ENCODE measurements at places on chromosomes 16 and 17.
A peak's percentile ranks its signal among the peaks of the same experiment; 100 is the strongest.

- DNase-seq = no peak
These were observed 11.9 kb downstream of the ABCC12 start for GRCh38 chr16:48143812-48144368.

DNA sequence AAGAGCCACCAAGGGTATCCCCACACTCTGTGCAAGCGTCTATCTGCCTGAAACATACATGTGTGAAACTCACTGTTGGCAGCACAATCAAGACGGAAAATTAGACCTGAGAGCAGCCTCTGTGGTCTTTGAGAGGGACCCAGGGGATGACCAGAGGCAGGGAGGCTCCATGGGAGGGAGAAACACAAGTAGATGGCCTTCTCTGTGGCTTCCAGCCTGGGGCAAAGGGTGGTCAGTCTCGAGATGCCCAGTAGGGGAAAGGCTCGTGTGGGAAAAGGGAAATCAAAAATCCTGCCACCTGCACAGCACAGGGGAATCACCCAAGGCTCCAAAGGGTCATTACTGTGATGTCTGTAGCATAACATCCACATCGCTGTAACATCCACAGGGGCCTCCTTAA, 823.3 kb downstream of the KCNJ18 start:
- DNase-seq = no peak

GRCh38 chr16:66486773-66487579, 59.9 kb downstream of the BEAN1 start:
- DNase-seq = no peak

DNA sequence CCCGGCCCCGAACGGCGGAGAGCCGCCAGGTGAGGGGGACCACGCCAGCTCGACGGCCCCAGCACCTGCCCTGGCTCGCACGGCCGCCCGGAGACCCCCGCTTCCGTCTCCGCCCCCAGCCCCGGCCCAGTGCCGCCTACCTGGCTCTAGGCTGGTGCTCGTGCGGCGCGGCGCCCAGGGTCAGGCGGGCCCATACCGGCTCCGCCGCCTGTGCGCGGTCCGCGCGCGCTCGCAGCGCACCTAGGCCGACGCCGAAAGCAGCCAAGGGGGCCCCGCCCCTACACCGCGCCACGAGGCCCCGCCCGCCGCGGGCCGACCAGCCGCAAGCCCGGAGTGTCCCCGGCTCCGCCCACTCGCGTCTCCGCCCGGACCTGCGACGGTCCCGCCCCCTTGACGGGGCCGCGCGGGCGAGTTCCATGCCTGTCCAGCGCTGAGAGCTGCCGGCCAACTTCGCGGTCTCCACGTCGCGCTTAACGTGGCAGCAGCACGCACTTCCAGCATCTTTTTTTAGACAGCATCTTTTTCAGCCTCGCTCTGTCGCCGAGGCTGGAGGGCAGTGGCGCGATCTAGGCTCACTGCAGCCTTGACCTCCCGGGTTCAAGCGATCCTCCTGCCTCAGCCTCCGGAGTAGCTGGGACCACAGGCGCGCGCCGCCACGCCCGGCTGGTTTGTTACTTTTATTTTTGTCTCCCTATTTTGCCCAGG, at the start of gene SLC25A39:
Gene SLC25A39 (minus strand): TSS at position 253 of the 705 bp plus-strand sequence. CDS start 1,261 bp downstream, outside the sequence.
- peak; percentile 88 for DNase-seq

DNA sequence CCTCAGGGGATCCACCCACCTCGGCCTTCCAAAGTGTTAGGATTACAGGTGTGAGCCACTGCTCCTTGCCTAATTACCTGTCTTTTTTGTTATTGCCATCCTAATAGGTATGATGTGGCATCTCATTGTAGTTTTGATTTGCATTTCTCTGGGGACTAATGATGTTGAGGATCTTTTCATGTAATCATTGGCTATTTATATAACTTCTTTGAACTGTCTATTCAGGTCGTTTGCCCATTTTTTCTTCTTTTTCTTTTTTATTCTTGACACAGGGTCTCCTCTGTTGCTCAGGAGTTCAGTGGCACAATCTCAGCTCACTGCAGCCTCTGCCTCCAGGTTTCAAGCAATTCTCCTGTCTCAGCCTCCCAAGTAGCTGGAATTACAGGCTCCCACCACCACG, 1.3 kb upstream of the TGFB1I1 start:
- DNase-seq = no peak

GRCh38 chr17:56831369-56832095, 2.2 kb downstream of the C17orf67 start:
- DNase-seq = no peak

DNA sequence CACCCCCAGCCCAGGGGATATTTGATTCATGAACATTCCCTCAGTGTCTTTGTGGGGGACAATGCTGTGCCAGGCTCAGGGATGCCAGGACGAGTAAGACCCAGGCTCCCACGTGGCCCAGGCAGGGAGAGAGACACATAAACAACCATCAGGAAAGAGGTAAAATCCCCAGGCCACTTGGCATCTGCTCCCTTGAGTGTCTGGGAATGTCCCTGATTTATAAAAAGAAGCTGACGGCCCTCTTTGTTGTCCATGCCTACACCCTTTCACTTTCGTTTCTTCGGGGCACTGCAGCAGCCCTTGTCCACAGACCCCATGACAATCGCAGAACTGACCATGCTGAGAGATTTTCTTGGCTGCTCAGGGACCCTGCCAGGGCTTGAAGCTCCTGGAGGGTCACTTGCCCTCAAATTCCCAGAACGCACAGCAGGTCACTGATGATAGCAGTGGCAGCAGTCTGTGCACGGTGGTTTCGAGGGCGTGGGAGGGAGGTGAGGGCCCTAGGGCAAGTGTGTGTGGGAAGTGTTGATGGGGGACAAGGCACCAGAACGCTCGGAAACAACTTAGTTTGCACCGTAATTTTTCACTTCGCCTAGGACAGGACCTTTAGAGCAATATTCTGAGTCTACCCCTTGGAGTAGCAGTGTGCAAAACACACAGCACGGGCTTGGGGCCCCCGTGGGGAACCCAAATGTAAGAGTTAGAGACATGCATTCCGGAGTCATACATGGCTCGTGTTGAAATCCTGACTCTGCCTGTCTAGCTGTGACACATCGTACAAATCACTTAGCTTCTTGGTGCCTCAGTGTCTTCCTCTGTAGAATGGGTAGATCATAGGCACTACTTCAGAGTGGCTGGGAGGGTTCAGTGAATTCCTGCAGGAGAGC, 4.7 kb downstream of the NOD2 start:
- no peak for DNase-seq

GRCh38 chr16:4293822-4294457, 21.1 kb upstream of the TFAP4 start:
- no peak for DNase-seq

DNA sequence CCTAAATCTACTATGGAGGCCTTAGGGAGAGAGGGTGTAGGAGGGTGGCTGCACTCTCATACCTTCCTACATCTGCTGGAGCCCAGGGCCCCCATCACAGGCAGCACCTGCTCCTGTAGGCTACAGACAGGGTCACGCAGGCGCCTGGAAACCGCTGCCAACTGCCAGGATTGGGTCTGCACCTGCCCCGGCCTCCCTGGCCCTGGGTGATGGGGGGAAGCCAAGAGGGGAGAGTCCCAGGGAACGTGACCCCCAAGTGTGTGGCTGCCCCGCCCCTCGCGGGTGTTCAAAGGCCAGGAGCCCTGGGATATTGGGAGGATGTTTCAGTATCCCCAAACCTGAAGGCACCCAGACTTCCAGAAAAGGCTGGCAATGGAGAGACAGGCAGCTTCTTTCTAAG, 5.6 kb upstream of the TEX19 start:
- no peak for DNase-seq

DNA sequence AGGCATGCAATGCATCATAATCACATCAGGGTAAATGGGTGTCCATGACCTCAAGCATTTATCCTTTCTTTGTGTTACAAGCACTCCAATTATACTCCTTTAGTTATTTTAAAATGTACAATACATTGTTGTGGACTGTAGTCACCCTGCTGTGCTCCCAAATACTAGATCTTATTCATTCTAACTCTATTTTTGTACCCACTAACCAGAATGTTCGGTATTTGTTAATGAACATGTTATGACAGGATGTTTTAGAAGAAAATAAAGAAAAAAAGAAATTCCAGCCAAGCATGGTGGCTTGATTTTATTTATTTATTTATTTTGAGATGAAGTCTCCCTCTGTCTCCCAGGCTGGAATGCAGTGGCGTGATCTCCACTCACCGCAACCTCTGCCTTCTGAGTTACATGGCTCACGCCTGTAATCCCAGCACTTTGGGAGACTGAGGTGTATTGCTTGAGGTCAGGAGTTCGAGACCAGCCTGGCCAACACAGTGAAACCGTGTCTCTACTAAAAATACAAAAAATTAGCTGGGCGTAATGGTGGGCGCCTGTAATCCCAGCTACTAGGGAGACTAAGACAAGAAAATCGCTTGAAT, 1.8 kb upstream of the NDE1 start:
- DNase-seq = no peak

DNA sequence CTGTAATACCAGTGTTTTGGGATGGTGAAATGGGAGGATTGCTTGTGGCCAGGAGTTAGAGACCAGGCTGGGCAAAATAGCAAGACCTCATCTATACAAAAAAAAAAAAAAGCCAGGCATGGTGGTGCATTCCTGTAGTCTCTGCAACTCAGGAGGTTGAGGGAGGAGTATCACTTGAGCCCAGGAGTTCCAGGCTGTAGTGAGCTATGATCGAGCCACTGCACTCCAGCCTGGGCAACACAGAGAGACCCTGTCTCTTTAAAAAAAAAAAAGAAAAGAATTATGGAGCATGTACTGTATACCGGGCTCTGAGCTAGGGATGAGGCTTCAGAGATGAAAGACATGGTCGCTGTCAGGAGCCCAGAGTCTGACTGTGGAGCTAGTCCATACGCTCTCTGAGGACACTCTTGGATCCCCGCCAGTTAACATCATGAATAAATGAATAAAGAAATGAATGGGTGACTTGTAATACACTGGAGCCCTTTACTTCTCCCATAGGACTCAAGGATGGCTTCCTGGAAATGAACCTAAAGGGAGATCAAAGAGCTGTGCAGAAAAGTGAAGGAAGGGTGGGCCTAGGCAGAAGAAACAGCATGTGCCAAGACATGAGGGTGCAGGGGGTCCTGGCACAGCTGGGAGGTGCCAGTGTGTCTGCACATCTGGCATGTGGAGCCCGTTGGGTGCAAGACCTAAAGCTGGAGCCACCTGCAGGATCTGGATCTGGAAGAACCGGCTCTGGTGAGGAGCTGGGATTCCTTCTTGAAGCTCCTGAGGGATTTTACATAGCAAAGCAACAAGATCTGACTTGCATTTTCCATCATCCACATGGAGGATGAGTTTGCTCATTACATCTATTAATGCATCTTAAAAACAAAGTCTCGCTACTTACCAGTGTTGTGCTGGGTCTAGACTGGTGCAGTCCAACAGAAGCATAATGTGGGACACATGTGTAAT, 120.4 kb downstream of the IRX3 start:
- no peak for DNase-seq

GRCh38 chr16:68005786-68006286, 6.6 kb upstream of the DPEP2 start:
- DNase-seq = no peak

- peak; percentile 12 for DNase-seq
These were observed 80.8 kb downstream of the OMG start for GRCh38 chr17:31216031-31216751.

DNA sequence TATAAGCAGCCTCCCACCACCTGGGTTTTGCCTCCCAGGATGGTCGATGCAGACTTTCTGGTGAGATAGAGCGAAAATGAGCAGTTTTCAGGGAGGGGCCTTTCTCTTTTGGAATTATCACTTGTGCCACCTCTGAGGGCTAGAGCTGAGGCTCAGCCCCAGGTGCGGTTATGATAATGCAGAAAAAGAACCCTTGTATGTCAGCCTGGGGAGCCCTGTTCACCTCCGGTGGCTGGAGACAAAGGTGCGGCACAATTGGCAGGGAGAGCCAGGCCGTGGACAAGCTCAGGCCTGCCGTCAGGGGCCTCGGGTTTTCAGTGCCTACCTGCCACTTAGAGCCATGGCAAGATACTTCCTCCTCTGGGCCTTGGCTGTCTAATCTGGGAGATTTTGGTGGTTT, 4.4 kb downstream of the SCPEP1 start:
- DNase-seq = no peak

DNA sequence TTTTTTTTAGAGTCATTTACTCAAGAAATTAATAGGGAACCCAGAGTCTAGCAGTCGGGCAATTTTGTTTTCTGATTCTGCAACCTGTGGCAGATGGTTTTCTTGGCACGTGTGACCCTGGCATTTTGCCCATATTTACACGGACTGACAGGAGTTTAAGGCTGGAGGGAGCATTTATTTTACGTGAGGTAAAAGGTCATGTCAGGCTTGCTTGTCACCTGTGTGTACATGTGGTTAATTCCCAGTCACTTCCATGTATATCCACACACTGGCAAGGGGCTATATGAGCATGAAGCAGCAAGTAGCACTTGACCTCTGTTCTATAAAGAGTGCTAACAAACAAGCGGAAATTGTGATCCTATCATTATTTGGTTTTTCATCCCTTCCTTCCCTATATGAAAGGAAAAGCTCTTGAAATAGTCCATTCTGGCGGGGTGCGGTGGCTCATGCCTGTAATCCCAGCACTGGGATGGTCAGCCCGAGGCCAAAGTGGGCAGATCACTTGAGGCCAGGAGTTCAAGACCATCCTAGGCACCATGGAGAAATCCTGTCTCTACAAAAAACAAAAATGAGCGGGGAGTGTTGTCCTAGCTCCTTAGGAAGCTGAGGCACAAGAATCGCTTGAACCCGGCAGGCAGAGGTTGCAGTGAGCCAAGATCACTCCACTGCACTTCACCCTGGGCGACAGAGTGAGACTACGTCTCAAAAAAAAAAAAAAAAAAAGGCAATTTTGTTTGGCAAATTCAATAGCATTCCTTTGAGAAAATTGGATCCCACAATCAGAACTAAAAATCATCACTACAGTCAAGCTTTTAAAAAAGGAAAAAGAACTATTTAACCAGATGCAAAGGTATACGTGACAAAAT, 2.1 kb downstream of the SPAG9 start:
- no peak for DNase-seq
